ENCODE measurements at places on chromosomes 16 and 17.

GRCh38 chr17:61248399-61248798, 151.2 kb upstream of the TBX2 start:
- DNase-seq: no peak

DNA sequence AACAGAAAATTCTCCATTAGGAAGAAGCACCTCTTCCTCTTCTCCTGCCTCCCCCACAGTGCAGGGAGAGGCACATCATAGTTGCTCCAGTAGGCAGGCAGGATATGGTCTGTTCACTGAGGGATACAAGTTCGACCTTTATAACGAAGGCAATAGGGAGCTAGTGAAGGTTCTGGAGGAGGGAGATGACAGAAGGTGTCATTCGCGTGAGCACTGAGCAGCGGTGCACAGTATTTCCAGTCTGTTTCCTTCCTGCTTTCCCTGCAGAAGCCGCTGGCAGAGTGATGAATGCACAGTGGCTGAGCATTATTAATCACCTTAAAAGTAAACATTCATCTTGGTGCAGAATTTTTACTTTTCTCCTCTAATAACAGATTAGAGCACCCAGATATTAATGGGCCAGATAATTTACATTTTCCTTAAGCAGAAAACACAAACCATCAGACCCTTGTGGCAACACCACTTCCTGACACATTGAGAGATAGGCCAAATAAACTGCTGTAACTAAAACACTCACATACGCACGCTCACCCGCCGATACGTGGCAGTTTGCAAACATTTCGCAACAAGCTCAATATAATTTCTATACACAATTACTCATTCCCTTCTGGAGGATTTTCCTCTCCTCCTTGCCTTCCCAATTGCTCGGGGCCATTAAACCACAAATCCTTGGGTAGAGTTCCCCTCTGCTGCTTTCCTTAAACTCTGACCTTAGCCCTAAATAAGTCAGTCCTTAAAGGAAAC, 69.5 kb downstream of the AIPL1 start:
- DNase-seq: no peak

- DNase-seq: no peak
Measured at GRCh38 chr17:48578616-48579470, 693 bp upstream of the HOXB4 start.

DNA sequence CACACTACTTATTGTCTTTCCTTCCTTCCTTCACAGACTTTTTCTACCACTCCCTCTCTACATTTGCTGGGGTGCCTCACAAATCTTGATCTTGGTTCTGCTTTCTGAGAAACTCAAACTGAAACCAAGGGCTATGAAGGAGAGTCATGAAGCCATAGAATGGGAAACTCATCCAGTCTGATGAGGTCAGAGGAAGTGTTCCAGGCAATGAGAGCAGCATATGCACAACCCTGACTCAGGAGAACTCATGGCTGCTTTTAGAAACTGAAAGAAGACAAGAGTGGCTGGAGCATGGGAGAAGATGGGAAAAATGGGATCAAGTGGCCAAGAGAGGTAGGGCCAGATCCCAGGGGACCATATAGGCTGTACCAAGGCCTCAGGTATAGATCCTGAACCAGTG, 130.0 kb upstream of the TOX3 start:
- DNase-seq: no peak

GRCh38 chr17:81608082-81608481, 28.8 kb downstream of the NPLOC4 start:
- no peak for DNase-seq

Data from GDM1 (cell line).